ENCODE measurements at places on chromosomes 5 and 9. TPM values are rescaled to one million over a fixed set of nuclear protein-coding genes. Genes with fewer than 3 reads are reported as not detected.

DNA sequence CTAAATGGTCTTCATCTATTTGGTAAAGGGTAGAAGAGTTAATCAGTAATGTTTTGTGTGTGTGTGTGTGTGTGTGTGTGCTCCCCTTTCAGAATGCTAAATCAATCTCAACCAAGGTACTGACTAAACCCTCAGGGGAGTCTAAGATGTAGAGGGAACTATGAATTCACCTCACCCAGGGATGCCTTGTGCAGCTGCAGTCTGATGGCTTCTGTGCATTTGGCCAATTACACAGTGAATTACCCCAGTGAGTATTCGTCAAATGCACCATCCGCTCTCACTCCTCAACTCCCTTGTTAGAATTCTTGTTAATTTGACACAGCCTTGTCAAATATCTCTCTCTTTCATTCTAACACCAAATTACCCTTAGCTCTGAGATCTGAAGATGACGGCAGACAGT is 234.6 kb downstream of the GABRB2 start:
- DNase-seq: no peak

CARD19 gene
- 72.7 TPM for total RNA-seq

DNA sequence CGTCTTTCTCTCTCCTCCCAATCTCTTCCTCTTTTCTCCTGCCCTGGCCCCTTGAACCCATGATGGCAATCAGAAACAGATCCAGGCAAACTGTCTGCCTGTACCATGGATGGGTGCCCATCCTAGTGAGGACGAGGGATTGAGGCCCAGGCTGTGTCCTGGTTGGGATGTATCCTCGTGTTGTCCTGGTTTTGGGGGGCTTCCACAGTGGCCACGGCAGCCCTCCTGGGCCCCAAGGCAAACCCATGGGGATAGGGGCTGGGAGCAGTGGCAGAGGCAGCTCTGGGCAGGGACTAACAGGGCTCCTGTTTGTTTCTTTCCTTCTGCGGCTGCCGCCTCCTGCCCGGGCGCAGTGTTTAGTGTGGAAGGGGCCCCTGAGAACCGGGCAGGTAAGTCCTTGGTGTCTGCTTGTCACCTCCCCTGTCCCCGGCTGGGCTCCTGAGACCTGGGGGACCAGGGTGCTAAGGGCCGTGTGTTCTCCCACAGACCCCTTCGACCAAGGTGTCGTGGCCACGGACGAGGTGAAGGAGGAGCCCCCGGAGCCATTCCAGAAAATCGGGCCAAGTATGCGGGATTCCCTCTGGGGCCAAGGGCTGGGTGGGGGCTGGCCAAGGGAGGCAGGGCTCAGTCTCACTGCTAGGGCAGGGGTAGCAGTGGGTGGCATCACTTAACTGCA is 70.0 kb downstream of the AMBP start:
- DNase-seq: no peak

DNA sequence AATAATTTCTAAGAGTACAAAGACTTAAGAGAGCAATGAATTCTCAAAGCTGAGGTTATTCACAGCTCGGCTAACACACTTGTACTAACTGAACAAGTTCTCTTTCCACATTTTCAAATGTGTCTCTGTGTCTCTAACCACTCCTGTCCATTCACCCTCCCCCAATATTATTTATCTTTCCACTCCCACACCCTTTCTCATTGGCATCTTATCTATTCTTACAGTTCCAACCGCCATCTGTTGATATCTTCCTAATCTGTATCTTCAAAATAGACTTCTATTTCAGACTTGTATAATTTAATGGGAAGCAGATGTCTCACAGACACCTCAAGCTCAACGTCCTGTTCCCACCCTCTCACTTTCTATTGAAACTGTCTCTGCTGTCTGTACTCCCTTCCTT is 205.9 kb downstream of the ANXA1 start:
- no peak for DNase-seq

GRCh38 chr5:59597690-59598546 is 295.6 kb downstream of the PDE4D start:
- DNase-seq: no peak

HRH2 gene
- not detected for total RNA-seq

EGFL7 gene
- total RNA-seq: 7.9 TPM

- no peak for DNase-seq
Observed at GRCh38 chr5:179262126-179262920, 82.9 kb downstream of the ADAMTS2 start.

MYMK gene
- not detected for total RNA-seq

- DNase-seq: no peak
Observed at GRCh38 chr9:211036-211435, 3.6 kb upstream of the DOCK8 start.

CSF1R gene
- not detected for total RNA-seq

CER1 gene
- not detected for total RNA-seq

IRGM gene
- total RNA-seq: not detected

- DNase-seq: peak; percentile 27
Observed at GRCh38 chr9:100714372-100715099, 136.7 kb downstream of the CAVIN4 start.

GRCh38 chr9:132622159-132622558 is 39.8 kb downstream of the BARHL1 start:
- peak; percentile 49 for DNase-seq

DNA sequence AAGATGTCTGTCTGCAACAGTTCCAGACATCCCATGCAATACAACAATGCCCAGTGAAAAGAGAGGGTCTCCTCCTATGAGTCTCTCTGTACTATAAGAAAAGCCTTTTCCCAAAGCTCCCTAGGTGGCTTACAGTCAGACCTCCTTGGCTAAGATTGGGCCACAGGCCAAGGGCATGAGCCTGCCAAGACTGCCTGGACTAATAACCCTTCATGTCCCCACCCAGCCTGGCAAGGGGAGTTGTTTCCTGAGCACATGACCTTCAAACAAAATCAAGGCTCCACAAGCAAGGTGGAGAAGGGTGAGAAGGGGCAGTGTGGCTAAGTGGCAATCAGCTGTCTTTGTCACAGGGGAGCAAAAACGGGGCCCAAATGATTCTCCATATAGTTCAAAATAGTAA is 75.6 kb upstream of the ZSWIM6 start:
- peak; percentile 51 for DNase-seq

- no peak for DNase-seq
Observed at GRCh38 chr5:147752666-147753290, 29.8 kb downstream of the JAKMIP2 start.

PIP5KL1 gene
- total RNA-seq: 2.5 TPM

GRCh38 chr9:16102154-16102553 is 549.3 kb downstream of the CCDC171 start:
- DNase-seq: no peak

DNA sequence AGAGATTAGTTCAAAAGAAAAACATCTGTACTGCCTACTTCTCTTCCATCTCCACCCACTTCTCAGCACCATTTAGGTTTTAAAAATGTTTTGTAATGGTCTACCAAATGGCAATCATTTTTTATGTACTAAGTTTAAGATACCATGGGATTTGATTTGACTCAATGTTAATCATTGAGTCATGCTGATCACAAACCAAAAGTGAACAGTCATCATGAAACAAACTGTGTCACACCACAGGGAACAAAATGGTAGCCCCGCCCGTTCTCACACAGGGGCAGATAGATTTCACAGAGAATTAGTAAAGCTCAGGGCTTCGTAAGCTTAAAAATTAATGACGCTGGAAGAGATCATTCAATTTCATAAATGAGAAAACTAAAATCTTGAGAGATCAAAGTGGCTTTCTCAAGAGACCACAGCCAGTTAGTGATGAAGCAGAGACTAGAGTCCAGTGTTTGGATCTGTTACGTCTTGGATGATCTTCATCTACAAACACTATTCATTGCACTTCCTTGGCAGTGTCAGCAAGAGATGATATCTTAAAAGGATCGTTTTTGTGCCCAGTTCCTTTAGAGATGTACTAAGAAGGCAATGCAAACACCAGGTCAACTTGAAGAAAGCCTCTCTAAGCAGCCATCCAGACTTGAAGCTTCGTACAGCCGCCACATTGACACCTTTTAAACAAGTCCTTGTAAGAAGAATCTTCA is 33.9 kb upstream of the TRIO start:
- DNase-seq: peak; percentile 51

GRCh38 chr5:177275883-177276282 is 27.6 kb downstream of the RAB24 start:
- no peak for DNase-seq

DNA sequence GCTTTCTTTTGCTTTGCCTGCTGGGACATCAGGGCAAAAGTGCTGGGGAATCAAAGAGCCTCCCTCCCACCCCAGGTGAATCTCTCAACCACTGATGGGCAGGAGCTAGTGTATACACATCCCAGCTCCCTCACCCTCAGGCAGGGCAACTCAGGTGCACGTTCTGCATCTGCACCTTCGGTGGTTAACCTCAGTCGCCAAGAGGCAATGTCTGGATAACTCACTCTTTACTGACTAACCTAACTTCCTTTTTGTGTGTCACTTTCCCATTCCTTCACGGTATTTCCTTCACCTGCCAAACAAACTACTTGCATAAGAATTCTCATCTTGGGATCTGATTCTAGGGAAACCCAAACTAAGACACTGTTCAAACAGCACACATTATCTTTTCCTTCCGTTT is 26.3 kb downstream of the CNTFR start:
- no peak for DNase-seq

GRCh38 chr5:179438461-179438860 is 93.2 kb upstream of the ADAMTS2 start:
- DNase-seq: no peak

CORO2A gene
- under 0.01 TPM for total RNA-seq

DNA sequence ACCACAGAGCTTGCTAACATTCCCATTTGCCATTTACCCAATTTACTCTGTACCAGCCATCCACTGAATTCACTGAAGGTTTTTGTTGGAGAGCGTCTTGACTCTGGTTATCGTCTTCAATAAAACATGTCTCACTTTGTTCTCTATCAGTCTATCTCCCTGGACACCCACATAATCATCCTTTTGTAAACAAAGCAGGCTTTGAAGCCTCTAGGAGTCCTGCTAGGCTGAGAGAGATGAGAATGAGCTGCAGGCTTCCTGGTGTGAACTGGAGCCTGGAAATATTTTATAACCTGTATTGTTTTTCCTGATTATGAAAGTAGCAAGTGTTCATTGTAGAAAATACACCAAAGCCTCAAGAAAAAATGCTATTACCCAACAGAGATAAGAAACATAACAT is 140.6 kb upstream of the ZNF366 start:
- peak; percentile 6 for DNase-seq

- no peak for DNase-seq
Observed at GRCh38 chr5:170596482-170597044, 92.7 kb downstream of the KCNIP1 start.

DNA sequence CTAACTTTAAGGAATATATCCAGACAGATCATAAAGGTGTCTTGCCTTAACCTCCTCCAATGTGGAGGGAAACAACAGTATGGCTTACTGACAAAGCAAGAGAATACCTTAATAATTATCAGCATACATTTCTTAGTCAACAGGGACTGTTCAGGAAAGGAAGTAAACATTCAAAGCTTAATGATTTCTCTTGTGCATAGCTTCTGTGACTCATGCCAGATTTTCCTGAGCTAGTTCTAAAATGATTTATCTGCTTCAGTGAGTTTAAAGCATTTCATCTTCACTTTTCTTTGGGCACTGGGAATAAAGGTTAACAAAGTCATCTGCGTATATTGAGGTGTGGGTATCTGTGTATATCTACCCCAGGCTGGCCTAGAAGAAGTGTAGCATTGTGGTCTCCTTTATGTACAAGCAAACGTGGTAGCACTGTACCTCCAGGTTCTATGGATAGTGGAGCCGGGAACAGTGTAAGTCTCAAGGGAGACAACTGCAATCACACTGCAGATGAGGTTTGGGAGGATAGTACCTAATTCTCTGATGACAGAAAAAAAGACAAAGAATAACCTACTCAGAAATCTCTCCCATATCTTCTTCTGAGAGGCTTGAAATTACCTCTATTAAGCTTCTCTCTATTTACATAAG is 284.1 kb downstream of the HCN1 start:
- DNase-seq: peak; percentile 11

DNA sequence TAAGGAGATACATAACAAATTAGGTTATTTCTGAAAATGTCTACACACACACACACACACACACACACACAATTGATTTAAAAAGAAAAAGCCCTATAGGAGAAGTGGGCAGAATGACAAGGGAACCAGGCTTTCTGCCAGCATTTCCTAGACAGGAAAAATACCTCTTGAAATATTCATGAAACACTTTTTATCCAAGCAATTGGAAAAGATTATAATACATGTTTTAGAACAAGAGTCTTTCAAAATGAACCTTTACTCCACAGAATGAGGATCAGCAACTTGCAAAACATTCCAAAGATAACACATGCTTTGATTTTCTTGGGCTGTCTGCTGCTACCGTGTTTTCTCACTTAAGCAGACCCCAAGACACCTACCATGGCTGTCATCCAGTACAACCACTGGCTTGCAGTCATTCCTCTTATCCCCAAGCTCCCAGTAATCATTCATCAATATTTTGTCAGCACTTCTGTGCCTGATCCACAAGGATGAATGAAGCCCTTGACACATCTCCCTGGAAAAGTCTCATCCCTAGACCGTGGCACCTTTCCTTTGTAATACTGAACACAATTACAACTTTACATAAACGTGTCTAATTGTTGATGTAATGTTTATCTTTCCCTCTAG is 717.1 kb upstream of the ZNF608 start:
- DNase-seq: peak; percentile 33

GRCh38 chr5:59864718-59865117 is 28.8 kb downstream of the PDE4D start:
- DNase-seq: no peak

DNA sequence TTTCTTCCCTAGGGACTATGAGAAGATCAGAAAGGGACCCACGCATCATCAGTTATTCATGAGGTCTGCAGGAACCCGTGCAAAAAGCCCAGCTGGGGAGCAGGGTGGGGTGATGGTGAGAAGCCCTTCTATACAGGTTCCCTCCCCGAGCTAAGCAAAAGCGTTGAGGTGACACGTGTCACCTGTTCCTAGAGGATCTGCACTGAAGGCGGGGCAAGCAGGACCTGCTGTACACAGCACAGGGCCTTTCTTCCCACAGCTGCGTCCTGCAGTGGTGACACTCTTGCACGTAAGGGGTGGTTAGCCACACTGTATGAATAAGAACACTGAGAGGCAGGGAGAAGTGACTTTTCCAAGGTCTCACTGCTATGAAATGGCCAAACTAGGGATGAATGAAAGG is 37.2 kb upstream of the SH3PXD2B start:
- no peak for DNase-seq

DNA sequence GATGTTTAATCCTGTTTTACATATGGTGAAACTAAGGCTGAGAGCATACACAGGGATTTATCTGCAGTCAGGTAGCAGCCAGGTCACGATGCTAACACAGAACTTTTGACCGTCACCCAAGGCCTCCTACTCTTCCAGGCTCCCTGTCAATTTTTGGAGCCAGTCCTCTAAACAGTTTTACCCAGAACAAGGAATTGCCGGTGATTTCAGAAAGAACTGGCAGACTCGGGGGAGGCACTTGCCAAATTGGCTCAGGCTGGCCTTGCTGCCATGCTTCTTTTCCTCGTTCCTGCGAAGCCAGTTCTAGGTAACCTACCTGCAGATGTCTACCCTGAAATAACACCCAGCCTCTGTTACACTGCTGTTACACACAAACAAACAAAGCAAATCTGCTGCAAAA is 21.2 kb downstream of the GRIA1 start:
- no peak for DNase-seq

All from fibroblast of lung (primary cell).